ENCODE measurements at places on chromosomes 2 and 18. TPM values are rescaled to one million over a fixed set of nuclear protein-coding genes. Genes with fewer than 3 reads are reported as not detected.

GRCh38 chr2:240628808-240629618 is 3.7 kb downstream of the GPR35 start:
- DNase-seq, result no peak

DNA sequence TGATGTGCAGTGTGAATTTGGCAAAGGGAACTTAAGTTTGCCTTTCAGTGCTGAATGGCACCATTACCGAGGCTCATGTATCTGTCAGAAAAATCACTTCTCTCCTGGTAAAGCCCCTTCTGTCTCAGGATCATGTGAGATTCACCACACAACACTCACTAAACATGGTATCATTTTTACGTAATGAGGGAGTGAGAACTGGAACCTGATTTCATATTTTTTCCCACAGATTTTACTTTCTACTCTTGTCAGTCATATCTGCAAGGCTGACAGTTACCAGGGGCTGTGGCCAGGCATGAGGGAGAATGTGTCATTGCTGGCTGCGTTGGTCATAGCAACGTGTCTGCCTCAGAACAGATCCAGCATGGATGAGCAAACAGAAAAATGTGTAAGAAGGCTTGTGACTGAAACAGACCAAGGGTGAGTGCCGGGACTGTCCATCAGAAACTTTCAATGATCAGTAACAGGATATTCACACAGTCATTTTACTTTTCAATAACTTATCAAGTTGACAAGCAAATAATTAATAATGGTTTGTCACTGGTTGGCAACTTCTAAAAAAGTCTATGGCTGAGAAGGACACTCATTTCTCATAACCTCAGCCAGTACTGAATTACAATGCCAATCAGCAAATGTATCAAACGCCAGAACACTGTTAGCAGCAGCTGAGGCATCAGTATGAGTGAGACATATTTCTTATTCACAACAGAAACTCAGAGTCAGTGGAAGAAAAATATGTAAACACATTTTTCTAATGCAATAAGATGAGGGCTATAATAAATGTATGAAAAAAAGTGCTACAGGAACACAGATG is 100.5 kb downstream of the CDC42EP3 start:
- no peak for DNase-seq

- DNase-seq, result peak; percentile 76
Observed at GRCh38 chr18:62999392-62999791, 284.1 kb downstream of the PHLPP1 start.

TPGS2 gene
- 39.4 TPM for polyA plus RNA-seq

DAPL1 gene
- polyA plus RNA-seq, result not detected

DTNA gene
- 94.7 TPM for polyA plus RNA-seq

ANKRD30B gene
- polyA plus RNA-seq, result not detected

CKAP2L gene
- 7.5 TPM for polyA plus RNA-seq
